ENCODE measurements at places on chromosomes 12 and 14.

GRCh38 chr14:106883218-106883692, 1356.9 kb downstream of the TMEM121 start:
- peak; percentile 41 for DNase-seq

DNA sequence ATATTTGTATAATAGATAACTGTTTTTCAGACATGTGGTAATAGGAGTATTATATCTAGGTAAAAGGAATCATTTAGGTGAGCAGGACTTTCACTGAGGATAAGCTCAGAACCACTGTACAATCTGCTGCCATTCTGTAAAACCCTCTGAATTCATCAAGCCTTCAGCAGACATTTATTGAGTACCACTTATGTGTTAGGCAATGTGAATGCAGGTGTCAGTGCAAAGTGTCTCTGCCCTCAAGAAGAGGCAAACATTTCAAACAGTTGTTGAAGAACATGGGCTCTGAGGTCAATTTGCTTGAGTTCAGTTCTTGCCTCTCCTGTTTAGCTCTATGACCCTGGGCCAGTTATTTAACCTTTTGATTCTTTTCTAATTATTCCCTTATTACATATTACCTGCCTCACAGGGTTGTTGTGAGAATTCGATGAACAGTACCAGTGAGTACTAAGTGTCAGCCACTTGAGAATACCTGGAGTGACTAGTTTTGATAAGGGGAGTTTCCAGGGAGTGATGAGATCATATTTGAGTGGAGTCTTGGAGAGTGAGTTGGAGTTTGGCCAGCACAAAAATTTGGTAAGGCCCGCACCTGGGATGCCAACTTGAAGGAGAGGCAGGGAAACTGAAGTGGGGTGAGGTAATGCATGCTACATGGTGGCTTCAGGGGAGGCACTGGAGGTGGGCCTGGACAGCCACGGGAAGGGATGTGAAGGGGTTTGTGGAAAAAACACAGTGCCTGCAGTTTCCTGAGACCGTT, 33.7 kb downstream of the RASSF8 start:
- no peak for DNase-seq

DNA sequence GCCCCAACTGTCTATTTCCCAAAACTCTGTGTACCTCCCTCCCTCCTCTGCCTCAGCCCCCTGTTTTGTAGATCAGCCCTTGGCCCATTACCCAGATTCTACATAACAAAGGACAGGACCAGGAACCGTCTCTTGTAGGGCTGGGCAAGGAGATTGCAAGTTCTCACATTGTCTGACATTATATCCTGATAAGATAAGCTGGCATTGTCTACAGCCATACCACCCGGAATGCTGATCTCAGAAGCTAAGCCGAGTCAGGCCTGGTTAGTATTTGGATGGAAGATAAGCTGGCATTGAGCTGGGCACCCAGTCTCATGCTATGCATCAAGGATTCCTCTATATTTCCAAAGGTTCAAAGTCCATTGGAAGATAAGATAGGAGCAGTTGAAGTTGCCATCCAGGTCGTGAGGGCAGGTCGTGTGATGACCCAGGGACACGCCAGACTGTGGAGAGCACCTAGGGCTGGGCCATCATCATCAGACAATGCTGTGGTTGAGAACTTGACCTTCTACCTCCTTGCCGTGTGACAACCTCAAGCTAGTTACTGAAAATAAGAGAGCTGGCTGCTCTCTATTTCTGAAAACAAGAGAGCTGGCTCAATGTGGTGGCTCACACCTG, 29.5 kb downstream of the PHETA1 start:
- DNase-seq, result no peak

DNA sequence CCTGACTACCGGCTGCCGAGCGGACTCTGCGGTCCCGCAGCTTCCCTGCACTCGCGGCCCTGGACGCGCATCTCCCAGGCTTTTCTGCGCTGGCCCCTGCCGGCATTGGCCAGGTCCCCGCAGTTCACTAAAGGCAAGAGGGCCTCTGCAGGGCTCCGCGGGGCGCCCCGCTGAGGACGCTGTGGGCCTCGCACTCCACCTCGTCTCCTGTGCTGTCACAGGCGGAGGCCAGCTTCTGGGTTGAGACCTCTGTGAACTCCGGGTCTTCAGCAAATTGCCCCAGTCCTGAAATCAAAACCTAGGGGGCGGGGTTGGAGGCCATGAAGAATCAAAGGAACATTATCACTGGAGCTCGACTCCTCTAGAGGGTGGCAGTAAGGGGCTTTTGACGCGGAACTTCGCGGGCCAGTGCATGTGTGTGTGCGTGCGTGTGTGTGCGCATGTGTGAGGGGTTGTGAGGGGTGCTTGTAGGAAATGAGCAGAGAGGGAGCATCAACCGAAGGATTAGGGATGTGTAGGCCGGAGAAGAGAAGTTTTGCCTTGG, 68.5 kb upstream of the CAPRIN2 start:
- DNase-seq, result no peak

- no peak for DNase-seq
Observed at GRCh38 chr12:107778383-107779025, 4.0 kb downstream of the ASCL4 start.

- DNase-seq, result no peak
Observed at GRCh38 chr12:109386059-109386433, 38.3 kb downstream of the MYO1H start.

DNA sequence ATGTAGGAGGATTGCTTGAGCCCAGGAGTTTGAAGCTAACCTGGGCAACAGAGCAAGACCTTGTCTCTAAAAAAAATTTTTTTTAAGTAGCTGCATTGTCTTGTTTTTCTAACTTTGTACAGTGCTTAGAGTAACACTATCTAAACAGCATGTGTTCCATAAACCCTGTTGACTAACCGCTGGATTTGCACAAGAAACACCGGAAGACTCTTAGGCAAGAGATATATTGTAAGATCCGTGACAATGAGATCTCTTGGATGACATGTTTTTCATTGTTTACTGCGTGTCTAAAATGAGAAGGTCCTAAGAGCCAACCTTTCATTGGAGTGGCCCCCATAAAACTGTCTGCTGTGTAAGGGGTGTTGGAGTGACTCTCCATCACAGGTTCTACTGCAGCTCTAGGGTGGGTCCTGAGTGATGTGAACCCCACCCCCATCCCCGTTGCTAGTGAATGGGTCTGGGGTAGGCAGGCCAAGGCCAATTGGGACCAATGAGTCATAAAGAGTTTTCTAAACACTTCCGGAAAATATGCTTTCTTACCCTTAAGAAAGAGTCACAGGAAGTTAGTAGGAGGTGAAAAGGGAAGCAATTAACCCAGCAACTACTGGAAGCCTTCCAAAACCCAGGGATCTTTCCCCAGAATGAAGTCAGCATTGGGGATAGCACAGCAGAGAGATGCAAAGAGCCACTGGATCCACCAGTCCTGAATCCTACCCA, 24.3 kb upstream of the PCNX1 start:
- no peak for DNase-seq

GRCh38 chr12:77402716-77403115, 337.3 kb upstream of the E2F7 start:
- no peak for DNase-seq

DNA sequence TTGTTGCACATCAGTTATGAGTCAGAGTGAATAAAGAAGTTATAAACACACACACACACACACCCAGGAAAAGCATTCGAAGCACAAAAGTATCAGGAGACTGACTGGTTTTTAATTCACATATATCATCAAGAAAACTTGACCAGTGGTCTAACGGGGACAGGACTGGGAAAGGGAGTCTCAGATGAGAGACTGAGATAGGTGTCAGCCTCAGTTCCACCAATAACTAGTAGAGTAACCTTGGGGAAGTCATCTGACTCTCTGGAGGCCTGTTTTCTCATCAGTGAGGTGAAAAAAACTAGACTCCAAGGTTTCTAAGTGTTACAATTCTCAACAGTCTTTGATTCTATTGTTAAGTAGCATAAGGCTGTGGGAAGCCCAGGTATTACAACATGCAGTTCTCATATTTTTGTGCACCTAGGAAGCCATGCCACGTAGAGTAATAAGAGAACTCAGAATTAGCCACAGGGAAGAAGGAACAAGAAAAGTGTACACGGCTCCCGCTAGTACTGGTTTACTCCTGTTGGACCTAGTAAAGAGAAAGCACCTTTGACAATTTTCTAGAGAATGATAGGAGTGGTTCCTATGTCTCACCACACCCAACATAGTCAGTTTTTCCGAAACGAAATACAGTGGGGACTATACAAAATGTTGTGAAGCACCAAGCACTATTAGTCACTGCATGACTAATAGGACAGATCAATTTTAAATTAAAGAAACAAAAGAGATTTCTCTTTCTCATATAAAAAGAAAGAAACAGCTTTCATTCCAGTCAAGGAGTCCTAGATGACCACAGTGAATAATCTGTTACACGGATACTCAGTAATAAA, 5.0 kb downstream of the PPTC7 start:
- DNase-seq, result no peak

GRCh38 chr14:52738409-52738808, 8.4 kb downstream of the STYX start:
- DNase-seq, result no peak

- DNase-seq, result peak; percentile 56
Observed at GRCh38 chr12:15856097-15856982, 25.8 kb upstream of the STRAP start.

DNA sequence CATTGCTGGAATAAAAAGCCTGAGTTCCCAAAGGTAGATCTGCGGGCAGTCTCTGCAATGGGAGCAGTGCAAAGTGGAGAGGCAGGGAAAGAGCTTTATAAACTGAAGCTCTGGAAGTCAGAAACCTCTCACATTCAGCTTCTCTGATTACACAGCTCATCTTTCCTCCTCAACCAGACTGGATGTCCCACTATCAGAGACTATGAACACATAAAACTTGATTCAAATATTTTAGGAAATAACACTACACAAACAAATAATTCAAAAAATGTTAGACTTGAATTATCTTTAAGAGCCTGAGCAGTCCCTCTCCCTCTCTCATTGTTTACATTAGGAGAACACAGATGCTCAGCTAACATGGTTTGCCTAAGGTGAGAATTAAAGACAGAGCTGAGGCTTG, 72.9 kb downstream of the DENND5B start:
- no peak for DNase-seq

- DNase-seq, result peak; percentile 21
Observed at GRCh38 chr12:101696251-101697196, 916 bp upstream of the CHPT1 start.

GRCh38 chr12:132582582-132583410, 27.6 kb downstream of the LRCOL1 start:
- no peak for DNase-seq

GRCh38 chr12:53057816-53058500, 8.1 kb downstream of the TNS2 start:
- no peak for DNase-seq

- no peak for DNase-seq
Observed at GRCh38 chr12:66668311-66668710, 10.6 kb downstream of the GRIP1 start.
